Hematopoietic multipotent progenitor cell treated with erythropoietin and hydrocortisone succinate and interleukin-3 and kit ligand, for 8 days (in vitro differentiated cells): ENCODE measurements at places on chromosomes 4 and X.

GRCh38 chr4:38013461-38014366 lies 53.5 kb downstream of the PTTG2 start:
- no peak for DNase-seq

DNA sequence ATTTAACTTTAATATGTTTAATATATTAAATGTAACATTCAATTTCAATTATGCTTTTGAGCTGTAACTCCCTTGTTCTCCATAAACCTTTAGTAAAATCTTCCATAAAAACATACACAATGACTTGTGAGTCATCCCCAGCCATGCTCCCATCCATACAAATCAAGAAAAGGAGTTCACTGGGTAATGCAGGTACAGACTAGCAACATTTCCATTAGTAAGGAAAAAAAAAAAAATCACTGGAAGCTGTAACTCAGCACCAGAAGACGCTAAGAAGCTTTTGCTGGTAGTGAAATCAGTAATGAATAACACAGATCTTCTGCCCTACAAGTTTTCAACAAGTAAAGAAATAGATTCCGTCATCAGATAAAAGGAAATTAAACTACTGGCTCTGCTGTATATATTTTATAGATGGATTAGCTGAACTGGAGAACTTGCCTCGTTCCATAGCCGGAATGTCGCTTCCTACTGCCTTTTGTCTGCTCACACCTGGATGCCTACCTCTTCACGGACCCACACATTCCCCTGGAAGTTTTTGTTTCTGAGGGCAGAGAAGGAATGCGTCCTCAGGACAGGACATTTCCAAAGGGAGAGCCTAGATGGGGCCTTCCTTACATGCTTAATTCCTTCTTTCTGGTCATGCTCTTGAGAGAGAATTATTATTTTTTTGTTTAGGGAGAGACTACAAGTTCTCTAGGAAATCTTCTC lies 298.4 kb upstream of the ANKRD50 start:
- DNase-seq: no peak

DNA sequence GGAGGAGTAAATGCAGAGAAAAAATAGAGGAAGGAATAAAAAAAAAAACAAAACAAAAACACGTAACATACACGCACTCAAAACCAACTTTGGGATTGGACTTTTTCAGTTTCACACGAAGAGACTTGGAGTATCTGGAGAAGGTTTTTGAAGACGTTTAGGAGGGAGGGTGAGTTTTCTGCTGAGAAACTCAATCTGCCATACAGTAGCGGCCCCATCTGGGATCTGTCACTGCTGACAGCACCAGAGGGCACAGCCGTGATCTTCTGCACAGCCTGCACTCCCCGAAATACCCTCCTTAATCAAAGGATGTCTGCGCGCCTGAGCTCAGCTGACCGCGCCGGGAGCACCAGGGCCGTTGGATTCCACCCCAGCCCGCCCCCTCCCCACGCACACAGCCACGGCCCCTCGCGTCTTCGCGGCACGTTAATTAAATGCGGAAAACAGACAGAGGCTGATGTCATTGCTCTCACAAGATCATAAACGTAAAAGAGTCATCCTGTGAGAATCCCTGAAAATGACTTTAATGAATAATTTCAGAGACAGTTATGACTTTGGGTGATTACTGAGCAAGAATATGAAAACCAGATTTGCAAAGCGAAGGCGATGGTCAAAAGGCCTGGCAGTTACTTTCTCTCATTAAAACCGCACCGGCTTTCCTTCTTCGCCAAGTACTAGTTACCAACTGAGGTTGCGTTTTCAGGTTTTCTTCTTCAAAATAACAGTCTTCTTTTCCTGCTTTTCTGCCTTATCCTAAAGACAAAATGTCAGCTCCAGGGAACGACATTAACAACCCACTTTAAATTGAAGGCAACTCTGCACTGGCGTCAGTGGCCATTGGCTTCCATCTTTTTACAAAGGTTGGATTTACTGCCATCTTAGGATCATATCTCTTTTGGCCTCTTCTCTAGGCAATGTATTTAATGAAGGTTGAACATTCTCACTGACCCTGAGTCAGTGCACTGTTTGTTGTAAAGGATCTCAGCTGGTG lies 10.6 kb downstream of the HAND2 start:
- DNase-seq: no peak

DNA sequence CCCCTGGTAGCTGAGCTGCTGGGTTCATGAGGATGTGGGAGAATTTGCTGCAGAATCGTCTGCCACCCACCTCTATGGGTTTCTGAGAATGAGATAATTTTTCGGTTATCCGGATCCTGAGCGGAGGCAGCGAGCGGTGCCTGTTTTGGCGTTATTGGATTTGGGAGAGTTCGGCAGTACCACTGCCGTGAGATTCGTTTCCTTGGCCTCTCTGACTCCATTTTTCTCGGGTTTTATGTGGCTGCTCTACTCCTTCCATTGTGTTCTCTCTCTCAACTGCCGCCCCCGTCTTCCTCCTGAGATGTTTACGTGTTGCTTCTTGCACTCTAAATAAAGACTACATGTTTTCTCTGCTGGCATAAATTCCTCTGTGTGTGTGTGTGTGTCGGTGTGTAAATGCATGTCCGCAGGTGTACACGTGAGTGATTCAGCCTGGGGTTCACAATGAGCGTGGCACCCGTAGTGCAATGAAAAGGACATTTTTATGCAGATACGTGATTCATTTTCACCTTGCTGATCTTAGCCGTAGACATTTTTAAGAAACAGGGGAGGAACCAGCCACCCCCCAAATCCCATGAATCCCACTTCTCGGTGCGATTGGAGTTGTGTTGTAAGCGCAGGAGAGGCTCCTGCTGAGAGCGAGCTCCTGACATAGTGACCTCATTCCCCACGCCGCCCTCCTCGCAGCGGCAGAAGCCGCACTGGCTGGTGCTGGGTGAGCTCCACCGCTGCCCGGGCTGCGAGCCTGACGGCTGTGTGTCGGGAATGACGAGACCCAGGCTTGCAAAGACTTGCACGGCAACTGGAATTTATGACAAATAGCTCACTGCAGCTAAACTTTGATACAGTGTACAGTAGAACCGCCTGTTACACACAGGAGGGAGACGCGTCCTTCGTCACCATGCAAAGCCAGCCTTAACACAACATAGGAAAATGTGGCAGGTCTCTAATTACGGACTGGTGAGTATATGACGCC lies 82.2 kb downstream of the STOX2 start:
- DNase-seq: no peak

GRCh38 chr4:124401606-124402005 lies 310.9 kb downstream of the ANKRD50 start:
- DNase-seq: no peak

- no peak for DNase-seq
Measured at GRCh38 chr4:66062044-66062443, 391.8 kb upstream of the EPHA5 start.

GRCh38 chr4:47550899-47551548 lies 65.9 kb downstream of the ATP10D start:
- DNase-seq: no peak

- no peak for DNase-seq
Measured at GRCh38 chr4:7262134-7262533, 69.8 kb downstream of the SORCS2 start.

GRCh38 chrX:9317176-9317575 lies 147.7 kb upstream of the TBL1X start:
- no peak for DNase-seq
